ENCODE measurements at places on chromosomes 2 and 18.

DNA sequence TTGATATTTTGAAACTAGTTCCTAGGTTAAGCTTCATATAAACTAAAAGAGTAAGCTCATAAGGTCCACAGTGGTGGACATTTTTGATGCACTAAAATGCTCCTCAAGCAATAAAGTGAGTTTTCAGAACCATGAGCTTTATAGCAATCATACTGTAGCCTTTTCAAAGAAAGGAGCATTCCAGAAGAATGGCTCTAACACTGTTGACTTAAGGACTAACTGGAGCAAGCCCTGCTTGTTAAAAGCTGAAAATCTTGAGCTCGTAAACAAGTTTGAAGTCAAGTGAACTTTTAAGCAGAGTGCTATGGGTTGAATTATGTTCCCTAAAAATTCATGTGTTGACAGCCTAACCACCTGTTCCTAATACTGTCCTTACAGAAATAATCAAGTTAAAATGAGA, 38.0 kb downstream of the KYNU start:
- no peak overlapping the region for H3K27ac ChIP-seq
- H3K4me3 ChIP-seq = no peak overlapping the region
- no peaks in the 10 kb centered on the region for H3K36me3 ChIP-seq
- H3K4me1 ChIP-seq = no peaks in the 10 kb centered on the region
- no peak for DNase-seq
- H3K27me3 ChIP-seq = no peaks in the 10 kb centered on the region

- peaks cover 23% of the 10 kb centered on the region for H3K36me3 ChIP-seq
- H3K27ac ChIP-seq = peak overlapping the region; percentile 76
- no peak overlapping the region for H3K4me3 ChIP-seq
- no peak for DNase-seq
Measured at GRCh38 chr2:64140665-64141200, 3.5 kb downstream of the PELI1 start.

GRCh38 chr18:68713131-68713530, 1.8 kb downstream of the TMX3 start:
- H3K36me3 ChIP-seq = peaks cover 50% of the 10 kb centered on the region
- peak overlapping the region; percentile 61 for H3K27ac ChIP-seq
- H3K27me3 ChIP-seq = no peaks in the 10 kb centered on the region
- no peak for DNase-seq
- peaks cover 30% of the 10 kb centered on the region for H3K4me1 ChIP-seq

DNA sequence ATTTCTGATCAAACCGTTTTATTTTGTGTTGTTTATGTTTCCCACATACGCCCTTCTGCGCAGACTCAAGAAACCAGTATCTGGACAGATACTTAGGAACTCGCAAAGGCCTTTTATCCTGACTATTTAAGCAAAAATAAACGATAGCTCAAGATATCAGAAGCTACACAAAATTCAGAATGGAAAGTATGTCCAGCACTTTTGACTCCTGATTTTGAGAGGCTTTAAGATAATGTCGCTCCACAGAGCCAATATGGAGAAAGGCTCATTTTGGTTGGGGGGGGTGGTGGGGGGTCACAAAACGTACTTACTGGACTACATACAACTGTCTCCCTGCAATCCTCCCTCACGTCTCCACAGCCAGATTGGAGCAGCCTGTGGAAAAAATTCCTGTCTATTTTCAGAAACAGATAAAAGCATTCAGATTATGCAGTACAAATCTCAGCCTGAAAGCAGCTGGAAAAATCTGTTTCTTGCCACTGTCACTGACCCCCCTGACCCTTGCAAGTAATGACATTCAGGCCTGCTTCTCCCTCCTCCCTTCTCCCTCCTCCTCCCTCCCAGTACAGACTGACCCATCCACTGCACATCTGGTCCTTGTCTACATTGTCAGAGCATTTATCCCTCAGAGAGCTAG, 34.9 kb upstream of the LCLAT1 start:
- H3K4me1 ChIP-seq = peaks cover 30% of the 10 kb centered on the region
- H3K4me3 ChIP-seq = no peak overlapping the region
- H3K36me3 ChIP-seq = no peaks in the 10 kb centered on the region
- no peak for DNase-seq
- H3K27ac ChIP-seq = no peak overlapping the region

- H3K27me3 ChIP-seq = no peaks in the 10 kb centered on the region
- no peak for DNase-seq
Measured at GRCh38 chr2:191679818-191680600, 2.1 kb downstream of the NABP1 start.

DNA sequence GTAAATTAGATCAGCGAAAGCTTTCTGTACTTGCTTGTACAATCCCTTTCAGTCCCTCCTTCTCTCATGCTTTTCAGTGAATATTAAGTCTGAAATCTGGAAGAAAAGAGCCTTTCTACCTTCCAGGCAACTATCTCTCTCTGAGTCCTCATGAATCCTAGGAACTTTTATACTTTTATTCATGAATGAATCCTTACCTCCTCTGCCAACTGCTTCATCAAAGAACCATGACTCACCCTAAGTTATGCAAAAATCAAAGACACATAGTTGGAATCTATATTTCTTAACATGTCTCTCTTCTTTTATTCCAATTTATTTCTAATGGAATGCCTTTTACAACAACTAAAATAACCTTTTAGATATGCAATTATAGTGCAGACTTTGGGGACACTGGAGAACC, 394.2 kb downstream of the CLIP4 start:
- H3K4me1 ChIP-seq = no peaks in the 10 kb centered on the region
- H3K27ac ChIP-seq = no peak overlapping the region
- H3K36me3 ChIP-seq = no peaks in the 10 kb centered on the region

DNA sequence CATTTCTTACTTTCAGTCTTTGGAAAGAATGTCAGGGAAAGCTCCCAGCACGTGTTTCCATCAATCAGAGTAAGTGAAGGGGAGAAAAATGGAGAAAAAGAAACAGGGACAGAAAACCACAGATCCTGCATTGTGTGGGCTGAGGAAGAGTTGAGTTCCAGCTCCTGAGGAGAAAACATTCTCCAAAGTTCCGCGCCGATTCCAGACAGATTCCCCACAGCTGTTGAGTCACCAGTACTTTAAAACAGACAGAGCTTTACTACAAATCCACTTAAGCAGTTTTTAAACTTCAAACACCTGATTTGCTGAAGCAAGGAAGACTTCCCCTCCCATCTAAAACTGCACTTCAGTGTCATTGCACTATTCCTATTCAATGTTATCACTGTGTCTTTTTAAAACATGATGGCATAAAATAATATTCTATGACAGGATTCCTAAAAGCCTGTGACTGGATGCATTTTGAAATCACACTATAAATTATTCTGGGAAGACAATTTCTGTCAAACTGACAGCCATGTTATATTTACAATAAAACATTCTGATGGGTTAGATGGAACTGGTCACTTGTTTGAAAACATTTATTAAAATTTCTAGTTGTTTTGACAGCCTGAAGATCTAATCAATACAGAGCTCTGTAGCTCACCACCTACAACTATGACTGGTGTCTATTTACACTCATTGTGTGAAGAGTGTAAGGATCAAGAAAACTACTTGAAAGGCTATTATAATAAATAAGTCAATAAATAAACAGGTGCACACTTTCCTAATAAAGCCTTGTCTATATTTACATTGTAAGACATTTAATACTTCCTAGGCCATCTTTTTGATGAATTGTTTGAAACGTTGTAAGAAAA, 40.9 kb downstream of the TCF4 start:
- no peaks in the 10 kb centered on the region for H3K36me3 ChIP-seq
- H3K27me3 ChIP-seq = no peaks in the 10 kb centered on the region
- H3K4me1 ChIP-seq = no peaks in the 10 kb centered on the region
- DNase-seq = no peak
- H3K27ac ChIP-seq = no peak overlapping the region
- H3K4me3 ChIP-seq = no peak overlapping the region

GRCh38 chr2:118842661-118843482, 4.6 kb downstream of the EN1 start:
- H3K36me3 ChIP-seq = peaks cover 9% of the 10 kb centered on the region
- H3K27ac ChIP-seq = no peak overlapping the region
- peaks cover 77% of the 10 kb centered on the region for H3K27me3 ChIP-seq

- DNase-seq = no peak
- H3K27me3 ChIP-seq = no peaks in the 10 kb centered on the region
- H3K4me1 ChIP-seq = no peaks in the 10 kb centered on the region
- no peaks in the 10 kb centered on the region for H3K36me3 ChIP-seq
- H3K4me3 ChIP-seq = no peak overlapping the region
Measured at GRCh38 chr2:63023444-63023843, 27.2 kb upstream of the OTX1 start.
